Right lung (tissue), 10 donors: ENCODE measurements at places on chromosomes 4 and X. TPM values are rescaled to one million over a fixed set of nuclear protein-coding genes. Genes with fewer than 3 reads are reported as not detected.

DNA sequence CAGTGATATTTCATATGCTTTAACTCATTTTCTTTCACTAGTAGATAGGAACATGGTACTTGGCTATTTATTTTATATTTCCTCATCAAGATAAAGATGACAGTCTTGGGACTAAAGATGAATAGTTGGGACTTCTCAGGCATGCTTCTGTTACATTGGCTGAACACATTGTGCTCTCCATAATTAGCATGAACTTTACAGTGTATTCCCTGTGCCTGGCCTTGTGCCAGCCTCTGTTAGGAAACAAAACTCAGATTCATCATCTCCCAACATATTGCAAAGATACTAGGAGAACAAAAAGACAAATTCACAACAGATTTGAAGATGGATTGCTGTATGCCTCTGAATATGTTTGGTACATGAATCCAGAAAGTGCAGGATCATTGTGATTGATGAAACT lies 26.4 kb downstream of the GRIA2 start:
- DNase-seq, result no peak

GRCh38 chr4:172546782-172547181 lies 621.8 kb upstream of the GALNT7 start:
- DNase-seq, result no peak

DNA sequence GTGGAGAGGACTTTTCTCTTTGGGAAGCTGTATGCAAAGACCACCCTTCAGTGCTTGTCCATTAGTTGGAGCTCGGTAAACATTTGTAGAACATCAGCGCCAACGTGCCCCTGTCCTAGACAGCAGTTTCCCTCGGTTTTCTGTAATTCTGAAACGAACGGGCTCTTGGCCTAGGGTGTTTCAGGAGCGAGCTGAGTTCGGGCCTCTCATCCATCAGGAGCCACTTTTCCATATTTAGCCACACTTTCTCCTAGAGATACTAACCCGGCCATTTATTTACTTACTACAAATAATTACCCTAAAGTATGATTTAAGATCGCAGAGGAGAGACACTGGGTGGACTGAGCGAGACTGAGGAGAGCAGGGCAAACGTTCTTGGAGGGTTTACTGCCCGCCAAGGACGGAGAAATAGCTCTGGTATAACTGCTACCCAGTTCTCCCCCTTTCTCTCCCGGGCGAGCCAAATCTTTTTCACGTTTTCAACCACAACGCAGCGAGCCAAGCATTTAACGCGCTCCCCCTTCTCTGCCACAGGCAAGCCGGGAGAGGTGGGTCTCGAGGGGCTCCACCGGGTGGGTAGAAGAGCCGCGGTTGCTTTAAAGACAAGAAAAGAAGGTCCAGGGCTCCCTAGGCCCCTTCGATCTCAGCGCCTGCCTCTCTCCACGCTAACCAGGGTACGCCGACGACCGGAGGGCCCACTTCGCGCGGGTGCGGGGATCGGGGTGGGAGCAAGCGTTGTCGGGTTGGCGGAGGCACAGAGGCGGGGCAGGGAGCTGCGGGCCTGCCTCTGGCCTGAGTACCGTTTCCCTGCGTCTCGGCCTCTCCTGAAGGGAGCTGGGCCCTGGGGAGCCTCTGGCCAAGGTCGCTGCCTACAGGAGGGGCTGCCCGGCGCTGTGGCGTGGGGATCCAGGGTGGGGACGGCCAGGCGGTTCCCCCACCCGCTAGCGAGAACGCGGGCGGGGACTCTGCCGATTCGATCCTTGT lies 10.8 kb upstream of the PITX2 start:
- no peak for DNase-seq

DNA sequence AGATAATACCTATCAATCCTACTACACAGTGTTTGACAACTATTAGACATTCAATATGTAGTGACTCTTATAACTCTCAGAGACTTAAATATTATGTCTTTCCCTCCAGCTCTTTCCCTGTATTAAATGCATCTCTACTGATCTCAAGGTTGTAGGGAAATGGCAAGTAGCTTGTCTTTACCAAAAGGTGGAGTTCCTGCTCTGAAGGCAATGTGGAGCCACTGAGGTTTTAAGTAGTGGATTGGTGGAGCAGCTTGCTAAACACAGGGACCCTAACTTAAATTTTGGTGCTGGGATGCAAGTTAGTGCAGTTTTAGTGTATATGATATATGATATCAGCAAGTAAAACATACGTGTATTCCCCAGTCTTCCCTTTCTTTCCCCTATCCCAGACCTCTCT lies 13.1 kb downstream of the FNIP2 start:
- no peak for DNase-seq

GRCh38 chrX:80879143-80879542 lies 69.5 kb upstream of the BRWD3 start:
- DNase-seq, result peak; percentile 2

DNA sequence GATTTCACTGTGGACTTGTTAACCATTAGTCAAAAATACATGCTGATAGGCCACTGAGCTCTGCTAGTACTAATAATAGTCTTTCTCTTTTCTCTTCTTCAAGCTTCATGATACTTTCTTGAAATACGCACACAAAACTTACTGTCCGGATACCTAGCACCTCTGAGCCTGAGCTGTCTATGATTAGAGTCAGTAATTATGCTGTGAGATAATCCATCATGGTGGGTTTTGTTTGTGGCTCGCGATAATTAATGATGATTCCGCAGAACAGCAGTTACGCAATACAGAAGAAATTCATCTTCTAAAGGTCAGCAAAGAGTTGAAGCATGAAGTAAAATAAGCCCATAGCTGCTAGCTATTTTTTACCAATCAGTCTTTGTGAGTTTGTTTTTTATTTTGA lies 511.5 kb upstream of the GALNT7 start:
- no peak for DNase-seq

- DNase-seq, result no peak
These were observed 191.6 kb downstream of the ANAPC10 start for GRCh38 chr4:144906181-144906925.

DNA sequence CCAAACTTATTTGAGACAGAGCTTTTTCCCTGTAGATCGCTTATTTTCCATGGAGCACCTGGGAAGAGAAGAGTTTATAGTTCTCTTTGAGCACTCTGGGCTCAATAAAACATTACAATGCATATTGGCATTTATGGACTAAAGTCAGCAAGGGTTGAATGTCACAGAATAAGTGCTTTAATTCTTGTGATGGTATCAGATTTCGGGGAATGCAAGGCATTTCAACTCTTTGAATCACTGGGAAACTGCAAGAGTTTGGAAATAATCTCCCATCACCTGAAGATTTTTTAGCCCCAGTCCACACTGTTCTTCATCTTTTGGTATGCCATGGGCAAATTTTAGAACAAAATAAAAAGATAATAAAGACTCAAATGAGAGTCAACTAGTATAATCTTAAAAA lies 111.5 kb upstream of the WDFY3 start:
- no peak for DNase-seq

GABRG1 gene
- 2.3 TPM for polyA plus RNA-seq

TMSB15C gene
- 20.2 TPM for polyA plus RNA-seq

FAM133A gene
- polyA plus RNA-seq, result 0.14 TPM

CXCL1 gene
- polyA plus RNA-seq, result 2.1 TPM

CSN2 gene
- polyA plus RNA-seq, result not detected

DCAF8L2 gene
- polyA plus RNA-seq, result not detected

CDX4 gene
- polyA plus RNA-seq, result not detected

DCAF12L1 gene
- 0.50 TPM for polyA plus RNA-seq
